ENCODE measurements at places on chromosomes 7 and 10.

DNA sequence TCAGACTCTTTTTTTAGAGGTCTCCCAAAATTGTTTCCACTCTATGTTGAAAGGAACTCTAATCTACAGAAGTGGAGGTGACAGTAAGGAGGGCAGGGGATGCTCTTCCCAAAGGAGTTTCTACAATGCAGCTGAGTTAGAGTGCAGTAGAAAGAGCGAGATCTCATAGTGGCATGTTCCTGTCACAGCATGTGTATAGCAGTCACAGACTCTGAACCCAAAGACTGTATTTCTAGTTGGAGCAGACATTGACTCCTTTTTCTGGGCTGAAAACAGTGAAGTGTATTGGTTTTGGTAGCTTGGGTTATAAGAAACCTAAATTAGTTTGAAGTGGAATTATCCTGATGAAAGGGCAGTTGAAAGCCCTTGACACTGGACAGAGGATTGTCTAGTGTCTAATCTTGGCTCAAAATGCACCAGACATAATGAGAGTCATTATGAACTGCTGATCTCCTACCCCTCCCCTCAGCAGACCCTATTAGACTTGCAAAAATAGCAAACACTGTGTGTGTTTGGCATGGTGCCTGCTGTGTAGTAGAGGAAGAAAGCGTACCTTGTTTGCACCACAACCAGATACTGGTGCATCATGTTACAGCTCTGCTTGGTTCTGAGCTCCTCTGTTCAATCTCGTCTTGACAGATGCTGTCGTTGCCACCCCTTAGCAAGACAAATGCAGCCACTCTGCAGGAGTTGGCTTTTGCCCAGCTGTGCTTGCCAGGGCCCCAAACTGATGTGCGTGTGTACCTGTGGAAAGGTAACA, 336.0 kb downstream of the AUTS2 start:
- no peak for DNase-seq

DNA sequence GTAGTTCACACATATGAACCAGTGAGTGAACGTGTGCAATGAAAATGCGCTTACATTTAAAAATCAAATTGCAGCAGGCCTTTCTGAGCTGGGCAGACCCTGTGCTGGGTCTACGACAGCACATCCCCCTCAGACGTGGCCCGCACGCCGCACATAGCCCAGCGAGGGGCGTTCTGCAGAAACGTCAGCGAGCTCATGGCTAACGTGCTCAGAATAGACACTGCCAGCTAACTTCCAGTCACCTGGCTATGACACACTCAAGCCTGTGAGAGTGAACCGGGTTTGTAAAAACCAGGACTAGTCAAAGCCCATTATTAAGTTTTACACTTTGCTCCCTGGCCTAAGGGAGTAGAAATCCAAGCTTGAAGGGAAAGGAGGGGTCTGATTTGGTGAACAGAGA, 108.1 kb upstream of the INSIG1 start:
- no peak for DNase-seq

GRCh38 chr10:71246591-71247413, 34.4 kb downstream of the UNC5B start:
- DNase-seq, result no peak

DNA sequence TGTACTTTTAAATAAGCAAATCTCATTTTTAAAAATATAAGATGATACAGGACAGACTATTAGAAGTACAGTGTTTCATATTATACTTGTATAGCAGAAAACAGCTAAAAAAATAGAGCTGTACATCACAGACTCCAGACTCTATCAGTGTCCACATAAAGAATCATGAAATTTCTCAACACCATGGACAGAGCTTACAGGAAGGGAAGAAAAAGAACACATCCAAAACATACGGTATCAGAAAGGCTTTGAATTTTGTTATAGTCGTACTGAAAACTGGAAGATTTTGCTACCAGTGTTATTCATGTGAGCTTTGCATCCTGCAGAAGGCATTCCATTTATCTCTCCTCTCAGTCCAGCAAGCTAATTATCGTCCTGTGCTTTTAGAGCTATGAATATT, 183.2 kb upstream of the PTPRZ1 start:
- DNase-seq, result no peak

DNA sequence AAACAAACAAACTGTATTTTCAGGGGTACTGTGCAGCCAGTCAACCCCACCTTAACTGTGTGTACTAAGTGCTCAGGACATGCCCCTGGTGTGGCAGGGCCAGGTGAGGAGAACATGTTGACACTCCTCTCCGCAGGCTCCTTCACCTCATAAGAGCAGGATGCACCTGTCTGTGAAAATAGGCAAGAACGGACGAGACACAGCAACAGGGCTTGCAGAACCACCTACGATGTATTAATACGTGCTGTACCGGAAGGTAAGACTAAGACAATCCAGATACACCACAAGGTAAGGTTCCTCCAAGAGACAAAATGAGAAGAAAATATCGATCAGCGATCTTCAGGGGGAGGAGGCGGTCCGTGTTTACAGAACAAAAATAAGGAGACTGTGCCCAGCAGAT, 65.8 kb upstream of the CAMK2B start:
- no peak for DNase-seq

- no peak for DNase-seq
Observed at GRCh38 chr7:135260930-135261721, 27.5 kb downstream of the STRA8 start.

- no peak for DNase-seq
Observed at GRCh38 chr10:35650894-35651293, 8.8 kb upstream of the FZD8 start.

GRCh38 chr10:4436103-4436502, 389.9 kb upstream of the AKR1E2 start:
- no peak for DNase-seq

DNA sequence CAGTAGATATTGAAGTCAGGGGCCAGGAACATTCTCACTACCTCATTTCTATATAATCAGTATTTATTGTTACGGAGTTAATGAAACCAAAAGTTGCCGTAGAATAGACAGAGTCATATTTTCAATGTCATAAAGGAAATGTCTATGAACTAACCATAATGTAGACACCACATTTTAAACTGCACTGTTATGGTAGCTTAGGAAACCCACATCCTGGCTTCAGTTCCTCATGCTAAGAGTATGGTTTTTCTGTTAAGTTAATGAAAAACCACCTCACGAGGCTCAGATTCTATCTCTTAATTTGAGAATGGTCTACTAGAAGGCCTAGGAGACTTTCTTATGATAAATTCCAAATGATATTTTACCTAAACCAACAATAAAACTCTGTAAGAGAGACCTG, 166.5 kb downstream of the TMEM26 start:
- DNase-seq, result no peak
